Pancreas (tissue), 10 donors: ENCODE measurements at places on chromosomes 6 and 20.
A peak's percentile ranks its signal among the peaks of the same experiment; 100 is the strongest.

DNA sequence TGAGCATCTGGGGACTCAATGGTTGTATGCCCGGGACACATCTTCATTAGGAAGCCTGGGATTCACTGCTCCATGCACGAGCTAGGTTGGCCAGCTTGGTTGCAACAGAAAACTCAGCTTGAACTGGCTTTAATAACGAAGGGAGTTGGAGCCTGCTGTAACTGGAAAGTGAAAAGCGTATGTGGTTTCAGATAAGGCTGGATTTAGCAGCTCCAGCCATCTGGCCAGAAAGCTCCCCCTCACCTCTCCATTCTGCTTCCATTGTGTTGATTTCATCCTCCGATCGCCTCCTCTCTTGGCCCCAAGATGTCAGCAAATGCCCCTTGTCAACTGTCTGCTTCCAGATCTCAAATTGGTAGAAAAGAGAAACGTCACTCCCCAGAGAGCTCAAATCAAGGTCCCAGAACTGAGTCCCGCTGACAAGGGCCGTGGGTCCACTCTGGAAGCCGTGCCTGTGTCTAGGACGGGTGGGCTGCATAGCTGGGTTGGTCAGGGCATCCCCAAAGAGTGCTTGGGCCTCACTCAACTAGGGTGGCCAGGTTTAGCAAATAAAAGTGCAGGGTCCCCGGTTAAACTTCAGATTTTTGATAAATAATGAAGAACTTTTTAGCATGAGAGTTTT lies 117.0 kb upstream of the PMEPA1 start:
- DNase-seq = no peak

DNA sequence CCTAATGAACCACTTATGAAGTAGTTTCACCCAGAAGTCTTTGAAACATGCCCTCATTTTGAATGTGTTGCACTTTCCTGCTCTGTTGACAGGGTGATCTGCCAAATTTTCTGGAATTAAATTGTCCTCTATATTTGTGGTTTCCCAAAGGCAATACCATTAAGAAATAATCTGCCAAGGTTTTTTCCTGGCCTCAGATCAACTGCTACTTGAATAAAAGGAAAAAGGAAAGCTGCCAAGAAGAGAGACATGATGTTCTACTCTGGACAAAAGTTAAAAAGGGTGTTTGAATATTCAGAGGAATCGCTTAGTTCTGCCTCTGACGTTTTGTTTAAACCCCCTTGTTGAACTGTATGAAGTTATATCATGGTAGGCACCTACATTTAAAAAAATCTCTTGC lies 37.4 kb upstream of the ARMH2 start:
- no peak for DNase-seq

GRCh38 chr6:88262332-88262731 lies 96.2 kb upstream of the CNR1 start:
- DNase-seq = no peak

DNA sequence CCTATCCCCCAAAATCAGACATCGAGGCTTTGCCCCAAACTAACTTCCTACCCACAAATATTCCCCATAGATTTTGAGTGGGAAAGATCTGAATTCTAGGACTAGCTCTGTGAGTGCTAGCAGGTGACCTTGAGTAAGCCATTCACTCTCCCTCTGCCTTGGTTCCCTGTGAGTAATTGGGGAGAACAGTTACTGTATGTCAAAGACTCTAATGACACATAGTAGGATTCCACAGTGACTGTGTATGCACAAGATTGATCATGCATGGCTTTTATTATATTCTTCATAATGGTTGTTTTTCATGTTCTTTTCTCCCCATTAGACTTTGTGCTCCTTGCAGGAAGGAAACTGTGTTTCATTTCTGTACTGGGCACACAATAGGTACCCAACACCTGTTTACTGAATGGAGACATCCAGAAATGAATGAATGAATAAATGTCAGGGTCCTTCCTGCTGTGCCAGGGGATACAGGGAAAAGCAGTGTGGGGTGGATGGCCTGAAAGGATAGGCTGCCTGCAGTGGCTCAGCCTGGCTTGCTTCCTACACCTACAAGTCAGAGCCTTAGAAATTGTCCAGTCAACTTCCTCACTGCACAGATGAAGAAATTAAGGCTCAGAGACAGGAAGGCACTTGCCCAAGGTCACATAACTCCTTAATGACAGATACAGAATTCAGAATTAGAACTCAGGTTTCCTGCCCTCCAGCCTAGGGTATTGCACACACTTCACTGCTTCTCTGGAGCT lies 901 bp upstream of the TMEM151B start:
- DNase-seq = no peak

GRCh38 chr20:4021906-4022305 lies 6.5 kb upstream of the RNF24 start:
- DNase-seq = no peak

DNA sequence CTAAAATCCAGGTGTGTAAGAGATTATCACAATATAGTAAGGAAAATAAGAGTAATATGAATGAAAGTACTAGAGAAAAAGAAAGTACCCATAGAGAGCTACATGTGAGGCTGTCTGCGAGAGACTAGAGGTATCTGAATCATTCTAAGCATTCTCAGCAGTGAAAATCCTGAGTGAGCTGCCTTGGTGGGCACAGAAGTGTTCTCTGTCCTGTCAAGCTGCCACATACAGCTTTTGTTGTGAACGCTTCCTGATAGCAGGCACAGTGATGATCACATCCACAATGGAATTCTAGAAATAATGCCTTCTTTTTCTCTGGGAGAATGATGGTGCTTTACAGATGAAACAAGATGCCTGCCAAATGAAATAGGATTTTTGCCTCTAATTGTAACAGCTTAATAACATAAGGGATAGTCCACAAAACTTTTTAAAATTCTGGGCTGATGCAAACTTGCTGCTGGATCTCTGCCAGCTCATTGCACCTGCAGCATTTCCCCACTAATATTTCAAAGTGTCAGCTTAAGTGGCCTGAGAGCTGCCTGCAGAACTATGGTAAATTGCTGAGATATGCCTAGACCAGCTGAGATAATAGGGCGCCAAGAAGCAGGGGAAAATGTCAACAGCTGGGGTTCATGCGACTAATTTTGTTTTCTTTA lies 620.5 kb downstream of the DOK5 start:
- DNase-seq = no peak

DNA sequence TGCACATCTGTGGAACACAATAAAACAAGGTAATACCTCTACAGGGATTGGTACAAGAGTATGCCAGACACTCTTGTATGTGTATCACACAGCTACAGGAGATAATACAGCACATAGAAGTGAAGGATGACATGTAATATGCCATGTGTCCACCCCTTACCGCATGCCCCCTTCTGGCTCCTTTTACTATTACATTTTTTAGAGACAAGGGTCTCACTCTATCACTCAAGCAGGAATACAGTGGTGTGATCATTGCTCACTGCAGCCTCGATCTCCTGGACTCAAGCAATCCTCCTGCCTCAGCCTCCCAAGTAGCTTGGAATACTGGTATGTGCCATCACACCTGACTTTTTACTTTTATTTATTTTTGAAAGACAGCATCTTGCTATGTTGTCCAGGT lies 4.2 kb upstream of the NCR3 start:
- DNase-seq = no peak

DNA sequence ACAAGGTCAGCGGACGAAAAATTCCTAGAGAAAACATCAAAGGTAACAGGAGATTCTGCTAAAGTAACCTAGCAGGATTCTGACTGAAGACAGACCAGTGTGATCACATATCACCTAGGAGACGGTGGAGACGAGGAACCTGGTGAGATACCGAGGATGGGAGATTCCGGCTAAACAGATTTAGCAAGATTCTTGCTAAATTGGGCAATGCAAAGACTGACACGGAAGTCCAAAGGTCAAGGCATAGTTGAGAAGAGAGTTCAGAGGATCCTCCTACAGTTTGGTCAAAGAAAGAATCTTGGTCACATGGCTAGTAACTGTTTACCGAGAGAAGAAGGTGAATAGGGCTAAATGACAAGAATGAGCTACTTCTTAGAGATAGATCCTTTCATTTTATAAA lies 61.1 kb downstream of the TMEM170B start:
- DNase-seq = no peak

DNA sequence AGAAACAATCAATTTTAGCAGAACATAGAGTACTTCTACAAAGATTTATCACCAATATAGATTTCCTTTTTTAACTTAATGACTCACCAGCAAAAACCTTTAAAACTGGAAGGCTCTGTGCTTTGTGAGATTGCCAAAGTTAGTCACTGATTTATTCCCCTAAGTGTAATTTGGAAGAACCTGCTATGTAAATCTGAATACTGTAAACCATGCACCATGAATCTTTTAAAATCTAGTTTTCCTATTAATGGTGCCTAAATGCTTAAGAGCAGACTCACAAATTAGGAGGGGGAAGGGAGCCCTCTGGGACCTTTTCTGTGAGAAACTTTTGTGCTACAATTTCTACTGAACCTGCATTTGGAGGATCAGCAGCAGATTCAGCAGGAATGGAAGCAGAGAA lies 57.8 kb upstream of the PNRC1 start:
- no peak for DNase-seq

GRCh38 chr6:98848539-98849242 lies 14.3 kb downstream of the POU3F2 start:
- DNase-seq = no peak

DNA sequence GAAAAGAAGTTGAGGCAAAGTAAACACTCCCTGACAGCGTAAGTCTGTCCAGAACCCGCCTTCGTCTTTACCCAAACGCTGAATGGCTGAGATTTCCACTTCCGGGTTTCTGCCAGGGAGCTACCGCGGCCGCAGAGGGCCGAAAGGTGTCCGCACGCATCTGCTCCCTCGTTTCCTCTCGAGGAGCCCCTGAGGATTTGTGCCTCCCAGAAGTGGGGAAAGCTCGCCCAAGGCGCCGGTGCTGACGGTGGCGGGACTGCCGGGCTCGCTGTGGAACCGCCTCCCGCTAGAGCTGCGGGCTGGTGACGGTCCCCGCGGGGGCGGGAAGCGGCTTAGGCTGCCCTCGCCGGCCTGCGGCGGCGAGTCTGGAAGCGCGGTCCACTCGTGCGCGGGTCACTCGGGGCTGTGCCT lies 1760.2 kb upstream of the DEFB115 start:
- DNase-seq = peak; percentile 24

DNA sequence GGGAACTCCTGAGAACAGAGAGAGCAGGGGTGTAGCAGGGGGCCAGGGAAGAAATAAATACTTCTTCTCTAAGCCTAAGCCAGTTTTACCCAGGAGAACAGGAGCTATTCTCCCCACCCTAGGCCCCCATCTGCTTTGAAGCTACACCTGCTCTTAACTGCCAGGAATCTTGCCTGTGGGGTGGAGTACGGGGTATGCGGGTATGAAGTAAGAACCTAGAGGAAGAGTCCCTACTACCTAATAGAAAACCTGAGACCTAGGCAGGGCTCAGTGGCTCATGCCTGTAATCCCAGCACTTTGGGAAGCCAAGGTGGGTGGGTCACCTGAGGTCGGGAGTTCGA lies 1.5 kb downstream of the SLC29A1 start:
- no peak for DNase-seq

DNA sequence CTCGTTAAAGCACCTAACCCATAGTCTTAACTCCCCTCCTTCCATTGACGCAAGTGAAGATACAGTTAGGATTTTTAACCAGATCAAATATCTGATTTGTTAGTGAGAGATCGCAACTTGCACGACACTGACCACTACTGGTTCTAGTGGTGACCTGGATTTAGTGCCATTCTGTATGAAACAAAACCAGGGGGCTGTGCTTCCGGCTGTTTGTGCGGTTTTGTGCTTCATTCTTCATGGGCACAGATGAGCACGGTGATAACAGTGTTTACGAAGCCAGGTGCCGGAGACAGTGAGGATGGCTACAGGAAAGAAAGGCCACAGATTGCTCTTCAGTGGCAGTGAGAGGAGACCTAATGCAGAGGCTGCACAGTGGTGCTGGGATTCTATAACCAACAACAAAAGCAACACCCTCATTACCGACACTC lies 75.5 kb downstream of the NOL4L start:
- no peak for DNase-seq

DNA sequence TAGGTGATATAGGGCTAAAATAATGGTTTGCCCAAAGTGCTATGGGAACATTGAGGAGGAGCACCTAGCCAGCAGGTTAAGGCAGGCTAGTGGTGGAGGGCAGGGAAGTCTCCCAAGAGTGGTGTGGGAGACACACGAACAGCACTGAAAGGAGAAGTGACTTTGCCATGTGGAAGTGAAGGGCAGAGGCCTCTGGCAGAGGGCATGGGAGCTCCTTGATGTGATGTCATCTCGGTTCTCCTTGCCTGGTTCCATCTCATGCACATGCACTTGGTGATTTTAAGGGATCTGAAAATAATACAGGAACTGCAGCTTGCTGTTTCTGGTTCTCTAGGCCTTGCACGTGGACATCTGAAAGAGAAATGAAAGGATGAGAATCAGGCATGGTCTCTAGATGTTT lies 4.7 kb upstream of the MAP3K4 start:
- DNase-seq = no peak

DNA sequence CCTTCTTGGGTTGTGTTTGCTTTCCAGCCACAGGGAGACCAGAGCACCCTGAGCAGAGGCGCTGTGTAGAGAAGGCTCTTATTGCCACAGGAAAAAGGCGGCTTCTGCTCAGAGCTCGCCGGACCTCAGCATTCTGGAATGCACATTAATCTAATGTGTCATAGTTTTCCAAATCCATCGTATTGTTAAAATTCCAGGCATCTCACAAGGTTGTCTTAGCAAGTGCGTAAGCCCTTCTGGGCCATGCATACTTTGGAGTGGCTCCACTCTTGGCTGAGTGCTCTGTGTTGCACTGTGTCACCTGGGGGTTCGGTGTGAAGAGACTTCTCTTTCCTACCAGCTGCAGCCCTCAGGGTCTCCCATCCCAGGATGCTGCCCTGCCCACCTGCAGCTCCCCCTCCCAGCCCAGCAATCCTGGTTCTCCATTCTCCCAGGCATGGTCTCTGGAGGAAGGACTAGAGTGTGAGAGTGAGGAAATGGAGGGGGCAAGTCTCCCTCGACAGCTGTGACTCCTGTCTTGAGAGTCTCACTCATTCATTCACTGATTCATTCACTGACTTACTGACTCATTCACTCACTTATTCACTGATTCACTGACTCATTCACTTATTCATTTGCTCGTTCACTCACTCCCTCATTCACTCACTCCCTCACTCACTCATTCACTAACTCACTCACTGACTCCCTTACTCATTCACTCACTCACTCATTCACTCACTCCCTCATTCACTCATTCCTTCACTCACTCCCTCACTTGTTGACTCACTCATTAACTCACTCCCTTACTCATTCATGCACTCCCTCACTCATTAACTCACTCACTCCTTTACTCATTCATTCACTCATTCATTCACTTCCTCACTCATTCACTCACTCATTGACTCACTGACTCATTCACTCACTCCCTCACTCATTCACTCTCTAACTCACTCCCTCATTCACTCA lies 83.7 kb upstream of the MPC1 start:
- no peak for DNase-seq

DNA sequence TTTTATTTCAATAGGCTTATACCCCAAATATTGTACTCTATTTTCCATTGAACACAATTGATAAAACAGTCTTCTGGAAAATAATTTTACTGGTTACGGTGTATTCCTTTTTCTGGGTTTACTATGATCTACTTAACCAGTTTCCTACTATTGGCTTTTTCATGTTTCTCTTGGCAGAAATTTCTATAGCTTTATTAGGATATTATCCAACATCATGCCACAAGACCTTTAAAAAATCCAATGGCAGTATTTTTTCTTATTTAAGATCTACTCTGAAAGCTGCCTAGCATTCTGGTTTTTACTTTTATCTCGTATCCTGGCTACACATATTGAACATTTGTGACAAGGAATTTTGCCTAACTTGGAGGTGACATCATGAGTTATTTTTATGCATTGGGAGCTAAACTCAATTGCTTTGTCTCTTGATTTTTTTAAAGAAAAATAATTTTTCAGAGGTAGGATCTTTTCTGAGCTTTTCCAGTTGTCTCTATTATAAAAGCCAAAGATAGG lies 45.5 kb downstream of the SLC9A8 start:
- DNase-seq = no peak

GRCh38 chr20:58142843-58143185 lies 85.6 kb downstream of the ANKRD60 start:
- DNase-seq = no peak
